CD4-positive, alpha-beta T cell treated with Interleukin-4 for 4 hours (primary cell): ENCODE measurements at places on chromosomes 1 and 21.

DNA sequence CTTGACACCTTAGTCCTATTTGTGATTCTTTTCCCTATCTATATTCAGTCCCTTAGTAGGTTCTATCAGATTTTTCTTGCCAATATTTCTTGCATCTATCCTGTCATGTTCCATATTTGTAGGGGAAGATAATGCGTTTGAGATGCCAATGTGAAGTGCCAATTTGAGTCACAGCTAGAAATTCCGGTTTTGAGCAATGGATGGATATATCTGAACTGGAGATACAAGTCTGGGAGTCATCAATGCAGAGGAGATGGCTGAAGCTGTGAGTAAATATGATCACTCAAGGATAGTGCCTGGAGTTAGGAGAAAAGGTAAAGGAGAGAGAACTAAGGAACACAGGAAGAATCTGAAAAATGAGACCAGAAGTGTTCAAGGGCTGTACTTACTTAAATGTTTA, 93.8 kb downstream of the COQ8A start:
- DNase-seq, result no peak

DNA sequence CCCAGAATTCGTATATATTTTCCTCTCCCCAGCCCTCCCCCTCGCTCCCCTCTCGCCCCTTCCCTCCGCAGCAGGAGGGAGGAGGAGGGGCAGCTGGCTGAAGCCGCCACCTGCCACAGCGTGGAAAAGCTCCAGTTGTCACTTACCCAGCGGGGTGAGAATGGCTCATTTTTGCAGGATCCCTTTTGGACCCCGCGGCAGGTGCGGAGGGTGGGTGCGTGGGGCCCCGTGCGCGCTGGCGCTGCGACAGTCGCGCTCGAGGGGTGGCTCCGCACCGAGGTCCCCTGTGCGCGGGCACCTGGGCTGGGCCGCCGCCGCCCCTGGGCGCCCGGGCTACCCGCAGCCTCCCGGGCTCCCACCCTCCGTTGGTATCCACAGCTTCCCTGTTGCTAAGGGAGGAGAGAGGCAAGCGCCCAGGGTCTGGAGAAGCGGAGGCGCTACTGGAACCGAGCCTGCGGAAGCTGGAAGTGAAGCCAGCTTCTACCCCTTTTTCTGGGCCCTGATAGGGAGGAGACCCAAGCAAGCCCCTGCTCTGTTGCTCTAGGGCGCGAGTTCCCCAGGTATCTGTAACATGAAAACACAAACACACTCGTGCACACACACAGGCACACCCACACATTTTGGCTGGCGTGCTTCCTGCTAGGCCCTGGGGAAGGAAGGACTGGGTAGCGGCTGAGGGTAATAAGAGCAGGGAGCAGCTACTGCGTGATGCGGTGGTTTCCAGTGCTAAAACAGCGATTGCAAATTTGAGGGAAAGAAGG, at the start of gene ERICH3:
Gene ERICH3, minus strand, starts transcription at position 442 of the 761 bp plus-strand sequence. Its CDS starts 273 bp downstream, at position 169.
- no peak for DNase-seq

- DNase-seq, result peak; percentile 56
Measured at GRCh38 chr1:99707535-99708142, 58.8 kb downstream of the FRRS1 start.

GRCh38 chr1:232988572-232989040, 38.2 kb downstream of the NTPCR start:
- DNase-seq, result no peak

GRCh38 chr1:52360595-52360968, 5.4 kb downstream of the CC2D1B start:
- DNase-seq, result no peak

- DNase-seq, result no peak
Measured at GRCh38 chr1:83734420-83734819, 264.5 kb downstream of the TTLL7 start.

GRCh38 chr1:221793439-221794078, 51.7 kb upstream of the DUSP10 start:
- peak; percentile 28 for DNase-seq

- no peak for DNase-seq
Measured at GRCh38 chr1:88104236-88104635, 579.8 kb upstream of the PKN2 start.

DNA sequence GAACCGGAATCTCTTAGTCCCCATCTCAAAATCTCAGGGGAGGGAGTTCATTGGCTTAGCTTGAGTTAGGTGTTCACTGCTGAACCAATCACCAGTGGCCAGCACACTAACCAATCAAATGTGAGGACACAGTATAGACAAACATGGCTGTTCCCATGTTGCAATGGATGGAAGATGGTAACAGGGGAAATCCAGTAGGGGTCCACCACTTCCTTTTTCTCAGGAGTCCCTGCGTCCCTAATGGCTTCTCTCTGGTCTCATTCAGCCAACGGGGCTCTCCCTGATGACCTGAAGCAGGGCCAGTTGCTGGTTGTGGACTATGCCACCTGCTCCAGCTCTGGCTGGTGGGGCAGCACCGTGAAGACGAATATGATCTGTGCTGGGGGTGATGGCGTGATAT, 9.7 kb downstream of the CELA2B start:
- no peak for DNase-seq

- DNase-seq, result no peak
Measured at GRCh38 chr1:17067069-17067426, 13.2 kb upstream of the SDHB start.

GRCh38 chr1:243917177-243917862, 67.3 kb upstream of the AKT3 start:
- no peak for DNase-seq

DNA sequence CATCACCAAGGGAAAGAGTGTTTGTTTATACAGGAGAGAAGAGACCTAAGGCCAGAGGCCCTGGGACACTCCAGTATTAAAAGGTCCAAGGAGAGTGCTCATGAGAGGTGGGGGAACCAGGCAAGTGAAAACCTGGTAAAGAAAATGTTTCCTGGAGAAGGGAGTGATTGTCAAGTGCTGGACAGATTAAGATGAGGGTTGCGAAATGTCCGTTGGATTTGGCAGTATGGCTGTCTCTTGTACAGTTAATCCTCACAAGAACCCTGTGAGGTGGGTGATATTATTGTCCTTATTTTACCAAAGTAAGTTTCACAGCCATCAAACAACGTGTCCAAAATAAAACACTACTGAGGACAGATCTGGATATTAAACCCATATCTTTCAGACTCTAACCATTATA, 44.2 kb downstream of the RPAP2 start:
- DNase-seq, result no peak

DNA sequence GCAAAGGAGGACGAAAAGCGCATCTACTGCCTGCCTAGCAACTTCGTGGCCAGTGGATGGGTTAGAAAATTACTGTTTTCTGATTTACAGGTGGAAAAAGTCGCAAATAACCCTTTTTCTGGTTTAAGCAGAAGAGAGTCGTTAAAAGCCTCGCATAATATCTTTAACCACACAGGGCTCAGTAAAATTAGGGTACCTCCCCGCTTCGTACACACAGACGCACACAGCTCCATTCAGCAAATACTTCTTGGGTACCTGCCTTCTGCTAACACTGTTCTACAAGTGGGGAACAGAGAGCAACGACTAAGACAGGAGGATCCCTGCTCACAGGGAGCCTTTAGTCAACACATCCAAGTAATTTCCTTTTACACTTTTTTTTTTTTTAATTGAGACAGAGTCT, 704 bp downstream of the ALG6 start:
- DNase-seq, result no peak

GRCh38 chr1:117570988-117571409, 34.8 kb upstream of the TENT5C start:
- no peak for DNase-seq

DNA sequence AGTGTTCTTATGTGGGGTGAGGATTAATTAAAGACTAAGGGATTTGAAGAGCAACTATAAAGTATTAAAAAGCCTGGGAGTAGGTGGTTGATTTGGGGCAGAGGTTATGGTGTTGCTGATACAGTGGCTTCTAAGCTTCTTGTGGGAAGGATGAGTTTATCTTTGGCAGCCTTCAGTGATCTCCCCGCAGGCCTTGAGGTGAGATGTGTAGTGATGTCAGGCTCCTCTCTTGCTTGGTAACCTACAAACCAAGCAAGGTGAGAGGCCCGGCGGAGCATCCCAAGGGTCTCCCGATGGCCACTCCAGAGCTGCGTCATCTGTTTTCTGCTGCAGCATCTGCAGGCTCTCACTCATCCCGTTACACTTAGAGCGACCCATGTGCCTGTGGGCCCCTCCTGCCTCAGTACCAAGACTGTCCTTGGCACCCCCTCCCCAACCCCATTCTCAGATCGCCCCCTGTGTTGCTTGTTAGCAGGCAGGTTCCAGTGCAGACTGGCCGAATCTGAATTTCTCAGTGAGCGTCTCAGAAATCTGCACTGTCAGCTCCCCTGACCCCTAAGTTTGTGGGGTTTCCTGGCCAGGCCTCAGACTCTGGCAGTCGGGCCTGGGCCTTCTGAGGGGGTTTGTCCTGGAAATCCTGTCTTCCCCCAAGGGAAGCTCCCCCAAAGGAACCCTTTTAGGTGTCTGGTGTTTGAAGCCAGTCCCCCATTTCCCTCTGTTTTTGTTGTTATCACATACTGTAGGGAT, 77.9 kb downstream of the GALNT2 start:
- DNase-seq, result no peak

GRCh38 chr1:96632045-96632664, 89.4 kb upstream of the PTBP2 start:
- no peak for DNase-seq

DNA sequence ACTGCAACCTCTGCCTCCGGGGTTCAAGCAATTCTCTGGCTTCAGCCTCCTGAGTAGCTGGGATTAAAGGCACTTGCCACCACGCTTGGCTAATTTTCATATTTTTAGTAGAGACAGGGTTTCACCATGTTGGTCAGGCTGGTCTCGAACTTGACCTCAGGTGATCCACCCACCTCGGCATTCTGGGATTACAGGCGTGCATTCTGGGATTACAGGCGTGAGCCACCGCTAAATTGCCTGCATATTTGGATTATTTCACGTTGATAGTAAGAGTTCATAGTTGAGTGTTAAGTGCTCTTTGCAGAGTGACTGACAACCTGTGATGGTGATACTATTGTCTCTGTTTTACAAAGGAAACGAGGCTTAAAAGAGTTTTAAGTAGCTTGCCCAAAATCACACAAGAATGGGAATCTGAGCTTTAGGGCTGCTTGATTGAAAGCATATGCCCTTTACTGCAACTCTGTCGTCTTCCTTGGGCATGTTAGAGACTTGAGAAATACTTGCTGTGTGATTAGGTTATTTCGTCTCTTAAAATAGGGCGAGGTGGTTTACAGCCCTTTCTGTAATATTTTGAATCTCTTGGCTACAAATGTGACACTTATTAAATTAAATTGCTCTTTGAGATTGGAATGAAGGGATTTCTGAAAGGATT, 12.4 kb downstream of the CDC42 start:
- DNase-seq, result no peak

DNA sequence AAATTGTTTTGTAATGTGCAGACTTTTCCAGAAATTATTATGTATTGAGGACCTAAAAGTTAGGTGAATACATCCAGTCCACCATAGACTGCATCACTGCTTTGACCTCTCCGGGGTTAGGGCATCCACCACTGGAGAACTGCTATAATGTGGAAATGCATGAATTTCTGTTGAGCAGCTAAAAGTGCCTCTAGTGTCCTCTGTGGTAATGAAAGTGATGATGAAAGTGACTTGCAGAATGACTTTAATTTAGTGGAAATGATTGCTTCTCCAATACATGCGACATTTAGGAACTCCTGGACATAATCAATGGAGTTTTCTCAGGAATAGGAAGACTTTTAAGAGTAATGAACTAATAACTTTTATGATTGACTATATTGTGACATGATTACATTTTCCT, 170.8 kb downstream of the LBR start:
- no peak for DNase-seq

DNA sequence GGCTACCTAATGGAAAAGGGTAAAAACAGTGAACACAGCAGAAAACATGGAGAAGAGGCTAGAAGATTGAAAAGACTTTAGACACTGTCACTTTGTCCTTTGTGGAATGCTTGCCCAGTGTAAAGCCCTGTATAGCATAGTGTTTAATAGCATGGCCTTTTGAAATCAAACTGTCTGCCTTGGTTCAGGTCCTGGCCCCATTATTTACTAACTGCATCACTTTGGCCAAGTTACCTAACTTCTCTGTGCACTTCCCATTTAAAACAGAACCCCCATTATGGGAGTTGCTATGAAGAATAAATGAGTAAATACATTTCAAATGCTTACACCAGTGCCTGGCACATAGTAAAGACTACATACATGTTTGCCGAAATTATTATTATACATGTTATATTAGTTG, 12.1 kb downstream of the PHC2 start:
- no peak for DNase-seq

DNA sequence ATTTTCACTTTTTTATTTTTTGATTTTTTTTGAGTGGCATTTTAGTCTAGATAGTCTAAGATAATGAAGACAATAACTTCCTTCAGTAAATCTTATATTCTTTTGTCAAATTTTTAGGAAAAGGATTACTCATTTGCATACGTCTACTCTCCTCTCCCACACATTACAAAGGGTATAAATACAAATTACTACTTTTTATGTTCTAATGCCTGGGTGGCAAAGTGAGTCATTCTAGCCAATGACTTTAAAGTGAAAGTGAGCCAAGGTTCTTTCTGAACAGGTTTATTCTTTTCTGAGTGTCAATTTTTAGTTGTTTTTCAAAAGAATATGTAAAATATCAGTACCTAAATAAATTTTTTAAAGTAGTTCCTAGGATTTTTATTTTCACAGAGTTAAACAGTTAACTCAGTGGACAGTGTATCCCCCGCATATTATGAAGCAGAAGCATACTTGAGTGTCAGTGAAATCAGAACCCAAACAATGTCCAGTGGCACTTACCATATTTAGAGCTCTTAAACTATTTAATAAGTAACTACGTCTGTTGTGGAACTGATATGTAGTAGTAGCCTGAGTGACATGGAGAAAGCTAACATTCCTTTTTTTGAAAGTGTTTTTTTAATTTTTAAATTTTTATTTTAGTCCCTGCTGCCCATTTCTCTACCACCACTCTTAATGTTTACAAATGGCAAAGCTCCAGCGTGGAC, 141.7 kb downstream of the PHTF1 start:
- DNase-seq, result no peak

DNA sequence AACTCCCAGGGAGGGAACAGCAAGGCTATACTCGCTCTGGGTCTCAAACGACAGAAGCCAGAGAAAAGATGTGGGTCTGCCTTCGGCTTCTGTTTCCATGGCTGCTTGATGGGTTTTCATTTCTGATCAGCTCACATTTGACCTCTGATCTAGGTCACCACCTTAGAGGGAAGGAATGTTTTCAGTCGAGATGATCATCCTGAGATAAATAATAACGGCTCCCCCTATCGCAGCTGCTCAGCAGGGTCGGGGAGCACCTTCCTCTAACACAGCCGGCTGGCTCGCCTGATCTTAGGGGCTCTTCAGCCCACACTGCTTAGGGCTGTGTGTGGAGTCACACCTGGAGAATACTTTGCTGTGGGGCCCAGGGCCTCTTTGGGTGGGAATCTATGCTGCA, 53.1 kb upstream of the ZNF648 start:
- DNase-seq, result no peak

GRCh38 chr21:39531064-39531463, 79.3 kb downstream of the SH3BGR start:
- DNase-seq, result no peak

GRCh38 chr1:64527786-64528185, 57.9 kb downstream of the CACHD1 start:
- DNase-seq, result no peak

- DNase-seq, result peak; percentile 74
Measured at GRCh38 chr1:52139817-52140540, 1.9 kb upstream of the ZFYVE9 start.
